ENCODE measurements at places on chromosomes 1 and 21.

DNA sequence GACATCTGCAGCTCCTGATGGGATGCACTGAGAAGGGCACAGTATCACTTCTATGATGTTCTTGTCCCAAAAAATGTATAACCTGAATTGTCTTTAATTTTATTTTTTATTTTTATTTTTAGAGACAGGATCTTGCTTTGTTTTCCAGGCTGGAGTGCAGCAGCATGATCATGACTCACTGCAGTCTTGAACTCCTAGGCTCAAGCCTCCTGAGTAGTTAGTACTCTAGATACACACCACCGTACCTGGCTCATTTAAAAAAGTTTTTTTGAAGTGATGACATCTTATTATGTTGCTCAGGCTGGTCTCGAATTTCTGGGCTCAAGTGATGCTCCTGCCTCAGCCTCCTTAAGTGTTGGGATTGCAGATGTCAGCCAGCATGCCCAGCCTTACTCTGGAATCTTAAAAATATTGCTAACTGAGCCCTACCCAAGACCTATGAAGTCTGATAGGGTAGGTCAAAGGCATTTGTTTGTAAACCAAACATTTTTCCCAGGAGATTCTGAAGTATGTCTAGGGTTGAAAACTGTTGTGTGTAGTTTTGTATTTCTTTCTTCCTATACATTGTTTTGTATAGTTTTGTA lies 68.9 kb downstream of the ATF6 start:
- no peak for DNase-seq

DNA sequence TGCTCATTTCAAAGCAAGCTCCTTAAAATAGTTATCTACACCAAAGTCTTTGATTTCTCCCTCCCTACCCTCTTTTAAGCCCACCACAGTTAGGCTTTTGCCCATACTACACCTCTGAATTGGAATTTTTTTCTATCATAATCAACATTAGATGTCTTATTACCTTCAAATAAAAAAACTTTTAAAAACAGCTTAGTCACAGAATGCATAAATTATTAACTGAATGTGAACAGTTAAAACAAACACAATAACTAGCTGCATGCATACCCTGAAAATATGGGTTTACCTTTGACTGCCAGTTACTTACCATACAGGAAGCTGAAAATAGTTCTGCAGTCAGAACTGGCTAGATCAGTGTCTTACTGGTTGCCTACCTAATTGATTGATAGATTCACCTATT lies 210.9 kb downstream of the TGFB2 start:
- no peak for DNase-seq

DNA sequence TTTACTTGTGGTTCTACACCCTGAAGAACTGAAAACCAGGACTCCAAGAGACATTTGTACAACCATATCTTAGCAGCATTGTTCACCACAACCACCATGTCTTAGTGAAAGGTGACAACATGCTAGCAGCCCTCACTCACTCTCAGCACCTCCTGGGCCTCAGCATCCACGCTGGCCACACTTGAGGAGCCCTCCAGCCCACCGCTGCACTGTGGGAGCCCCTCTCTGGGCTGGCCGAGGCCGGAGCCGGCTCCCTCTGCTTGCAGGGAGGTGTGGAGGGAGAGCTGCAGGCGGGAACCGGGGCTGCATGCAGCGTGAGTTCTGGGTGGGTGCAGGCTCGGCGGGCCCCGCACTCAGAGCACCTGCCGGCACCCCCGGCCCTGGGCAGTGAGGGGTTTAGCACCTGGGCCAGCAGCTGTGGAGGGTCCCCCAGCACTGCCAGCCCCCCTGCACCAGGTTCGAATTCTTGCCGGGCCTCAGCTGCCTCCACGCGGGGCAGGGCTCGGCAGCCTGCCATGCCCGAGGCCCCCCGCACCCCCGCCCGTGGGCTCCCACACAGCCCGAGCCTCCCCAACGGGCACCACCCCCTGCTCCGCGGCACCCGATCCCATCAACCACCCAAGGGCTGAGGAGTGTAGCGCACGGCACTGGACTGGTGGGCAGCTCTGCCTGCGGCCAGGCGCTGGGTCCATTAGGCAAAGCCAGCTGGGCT lies 9.2 kb downstream of the C1orf159 start:
- DNase-seq: no peak

GRCh38 chr21:36945496-36946138 lies 20.9 kb downstream of the HLCS start:
- no peak for DNase-seq

DNA sequence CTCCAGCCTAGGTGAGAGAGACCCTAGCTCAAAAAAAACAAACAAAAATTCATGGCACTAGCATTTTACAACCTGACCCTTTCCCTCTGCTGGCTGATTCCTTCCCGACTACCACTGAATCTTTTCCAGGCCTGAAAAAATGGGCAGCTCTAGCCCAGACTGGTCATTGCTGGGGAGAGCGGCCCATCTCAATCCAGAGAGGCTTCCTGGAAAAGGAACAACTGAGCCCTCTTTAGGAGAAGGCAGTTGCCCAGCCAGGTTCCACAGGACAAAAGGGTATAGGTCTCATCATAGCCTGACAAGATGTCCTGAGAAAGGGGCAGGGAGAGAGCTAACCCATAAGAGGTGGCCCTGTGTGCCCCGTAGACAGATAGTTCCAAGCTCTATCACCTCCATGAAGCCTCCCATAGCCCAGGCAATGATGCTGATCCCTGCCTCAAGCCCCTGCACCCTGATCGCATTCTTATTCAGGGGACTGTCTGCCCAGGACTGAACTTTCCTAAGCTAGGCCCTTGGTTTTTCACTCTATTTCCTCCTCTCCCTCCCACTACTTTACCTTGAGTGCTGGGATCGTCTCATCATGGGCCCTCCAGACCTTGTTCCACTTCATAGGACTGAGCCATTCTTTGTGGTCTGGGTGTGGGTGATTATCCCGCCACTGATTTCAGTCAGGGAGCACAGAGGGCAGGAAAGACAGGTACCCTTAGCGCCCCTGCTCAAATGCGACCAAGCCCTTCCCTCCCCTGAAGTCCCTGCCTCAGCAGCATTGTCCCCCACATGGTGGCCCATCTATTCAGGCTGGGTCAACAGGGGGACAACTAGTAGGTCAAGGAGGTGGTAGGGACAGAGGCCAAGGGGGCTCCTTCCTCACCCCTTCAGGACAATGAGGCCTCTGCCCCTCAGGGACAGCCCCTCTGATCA lies 18.2 kb downstream of the RHBG start:
- no peak for DNase-seq

- DNase-seq: no peak
Observed at GRCh38 chr1:60527567-60527966, 454.0 kb upstream of the C1orf87 start.

DNA sequence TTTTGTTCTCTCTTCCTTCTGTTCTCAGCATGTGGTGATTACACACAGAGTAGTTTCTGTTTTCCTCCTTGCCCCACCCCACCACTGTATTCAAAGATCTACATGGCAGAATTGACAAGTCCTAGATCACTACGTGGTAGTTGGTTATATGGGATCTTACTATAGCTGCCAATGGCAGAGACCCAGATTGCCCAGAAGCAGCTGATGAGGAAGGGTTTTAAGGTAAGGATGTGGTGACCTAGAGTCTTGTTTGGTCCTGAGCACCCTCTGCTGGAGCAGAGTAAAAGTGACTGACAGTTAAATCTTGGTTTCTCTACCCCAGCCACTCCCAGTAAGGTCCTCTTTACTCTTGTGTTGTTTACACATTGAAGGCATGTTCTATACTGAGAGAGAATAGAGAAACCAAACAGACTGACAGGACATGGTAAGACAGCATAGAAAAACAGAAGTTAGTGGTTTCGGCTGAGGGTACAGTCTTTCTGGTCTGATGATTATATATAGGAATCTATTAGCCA lies 22.8 kb upstream of the STRIP1 start:
- DNase-seq: peak; percentile 8

GRCh38 chr1:206635978-206636345 lies 626 bp downstream of the DYRK3 start:
- no peak for DNase-seq

GRCh38 chr21:25385911-25386474 lies 221.3 kb downstream of the MRPL39 start:
- DNase-seq: no peak

GRCh38 chr1:246139745-246140182 lies 367.3 kb downstream of the SMYD3 start:
- DNase-seq: no peak

DNA sequence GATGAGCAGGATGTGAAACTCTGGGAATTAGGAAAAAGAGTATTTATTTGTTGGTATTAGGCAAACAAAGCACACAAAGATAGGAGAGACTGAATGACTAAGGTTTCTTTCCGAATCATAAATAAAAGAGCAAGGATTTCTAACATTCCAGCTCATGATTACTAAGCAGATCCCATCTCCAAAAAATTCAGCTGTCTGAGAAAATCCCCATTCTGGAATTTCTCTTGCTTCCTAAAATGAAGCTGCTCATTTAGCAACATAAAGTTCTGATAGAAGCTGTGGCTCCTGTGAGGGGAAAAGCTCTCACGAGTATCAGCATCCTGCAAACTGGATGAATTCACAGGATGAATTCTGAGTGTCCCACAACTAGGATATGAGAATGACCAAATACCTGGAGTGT lies 6.7 kb upstream of the SH2D5 start:
- no peak for DNase-seq

DNA sequence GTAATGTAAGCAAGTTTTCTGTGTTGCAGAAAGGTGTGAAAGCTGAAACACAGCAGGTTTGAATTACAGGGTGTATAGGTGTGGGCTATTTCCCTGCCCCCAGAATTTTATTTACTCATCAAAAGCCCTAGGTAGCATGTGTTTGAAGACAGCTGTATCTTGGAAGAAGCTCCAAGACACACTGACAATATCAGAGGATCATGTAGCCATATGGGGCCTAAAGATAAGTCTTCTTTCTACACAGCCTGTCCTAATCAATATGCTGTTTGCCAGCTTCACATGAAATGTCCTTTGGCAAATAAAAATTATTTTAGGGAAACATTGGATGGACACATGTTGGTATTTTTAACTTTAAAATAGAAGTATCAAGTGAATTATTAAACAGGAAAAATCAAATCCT lies 17.5 kb upstream of the SUCO start:
- no peak for DNase-seq

- DNase-seq: peak; percentile 56
Observed at GRCh38 chr1:26378088-26378878, 5.7 kb upstream of the ZNF683 start.

- DNase-seq: no peak
Observed at GRCh38 chr1:179926850-179927205, 27.8 kb upstream of the CEP350 start.

- no peak for DNase-seq
Observed at GRCh38 chr1:205065666-205066065, 18.6 kb downstream of the TMEM81 start.

DNA sequence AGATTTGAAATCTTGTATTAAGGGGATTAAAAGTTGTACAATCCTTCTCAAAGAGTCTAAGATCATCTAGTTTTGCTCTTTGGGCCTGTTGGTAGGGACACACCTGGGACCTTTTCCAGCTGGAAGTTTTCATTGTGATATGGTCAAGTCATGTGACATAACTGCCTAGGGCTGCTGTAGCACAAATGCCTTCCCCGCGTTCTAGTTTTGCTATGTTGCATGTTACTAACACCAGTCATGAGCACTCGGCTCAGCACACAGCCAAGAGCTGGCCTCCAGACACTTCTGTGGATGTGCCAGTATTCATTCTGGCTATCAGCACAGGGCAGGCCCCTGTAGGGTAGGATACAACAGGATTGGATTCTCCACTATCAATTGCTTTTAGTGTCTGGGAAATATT lies 14.6 kb upstream of the FLG2 start:
- DNase-seq: no peak

DNA sequence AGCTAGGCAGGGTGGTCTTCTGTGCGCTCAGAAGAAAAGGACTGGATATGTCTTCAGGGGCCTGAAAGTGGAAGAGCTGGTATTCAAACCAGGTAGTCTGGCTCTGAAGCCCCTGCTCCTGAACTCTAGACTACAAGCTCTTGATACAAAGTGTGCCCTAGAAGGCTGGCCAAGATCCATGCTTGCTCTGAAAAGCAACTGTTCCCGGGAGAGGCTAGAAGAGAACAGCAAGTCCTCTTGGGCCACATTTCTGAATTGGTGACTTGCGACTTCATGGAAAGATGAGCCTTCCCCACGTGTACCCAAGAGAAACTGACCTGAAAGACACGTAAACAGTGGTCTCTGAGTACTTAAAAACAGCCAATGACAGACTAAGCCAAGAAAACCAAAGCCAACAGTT lies 123.3 kb upstream of the GRIK3 start:
- DNase-seq: no peak

DNA sequence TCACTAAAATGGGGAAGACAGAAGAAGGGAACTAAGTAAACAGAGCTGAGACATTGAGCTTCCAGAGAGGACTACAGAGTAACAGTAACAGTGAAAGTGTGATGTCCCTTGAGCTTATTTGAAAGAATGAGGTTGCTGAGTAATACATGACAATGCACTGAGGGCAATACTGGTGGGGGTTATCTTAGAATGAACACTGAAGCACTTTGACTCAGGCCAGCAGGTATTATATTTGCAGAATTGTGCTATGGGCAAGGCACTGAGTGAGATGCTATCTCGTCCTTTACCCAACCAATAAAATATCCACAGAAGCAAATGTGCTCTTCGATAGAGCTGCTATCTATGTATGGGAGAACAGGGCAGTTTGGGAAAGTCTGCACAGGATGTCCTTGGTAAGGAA lies 133.2 kb downstream of the DISP1 start:
- DNase-seq: no peak

DNA sequence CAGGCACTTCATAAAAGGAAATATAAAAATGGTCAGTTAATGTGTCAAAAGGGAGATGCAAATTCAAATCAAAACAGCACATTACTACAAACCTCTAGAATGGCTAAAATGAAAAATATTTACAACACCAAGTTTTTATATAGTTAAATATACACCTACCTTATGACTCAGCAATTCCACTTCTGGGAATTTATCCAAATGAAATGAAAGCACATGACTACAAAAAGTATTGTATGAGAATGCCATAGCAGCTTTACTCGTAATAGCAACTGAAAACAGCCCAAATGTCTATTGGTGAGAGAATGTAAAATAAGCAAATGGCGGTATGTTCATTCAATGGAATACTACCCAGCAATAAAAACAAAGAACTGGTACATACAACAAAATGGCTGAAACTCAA lies 175.8 kb upstream of the SPAG17 start:
- DNase-seq: no peak

Measured in stimulated activated CD4-positive, alpha-beta T cell treated with anti-CD3 and anti-CD28 coated beads, Interleukin-4, amount 100 ng/mL, for 1 hour (primary cell).